ENCODE measurements at places on chromosomes 12 and 14.

DNA sequence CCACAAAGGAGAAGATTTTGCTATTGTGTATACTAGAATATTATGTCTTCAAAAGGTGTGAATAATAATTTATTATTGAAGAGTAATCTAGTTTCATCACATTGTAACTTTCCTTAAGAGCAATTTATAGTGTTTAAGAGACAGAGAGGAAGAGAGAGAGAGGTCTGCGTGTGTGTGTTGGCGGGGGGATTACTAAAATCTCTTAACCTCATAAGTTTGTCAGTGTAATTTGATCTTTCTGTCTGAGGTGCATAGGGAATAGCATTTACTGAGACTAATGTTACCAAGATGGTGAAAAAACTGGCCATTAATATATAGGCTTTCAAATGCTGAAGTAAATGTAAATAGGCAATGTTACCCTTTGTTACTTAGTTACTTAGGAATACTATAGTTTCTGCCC, 48.2 kb upstream of the BTG1 start:
- no peak for DNase-seq

- no peak for DNase-seq
Observed at GRCh38 chr12:22282283-22282682, 52.2 kb downstream of the ST8SIA1 start.

- no peak for DNase-seq
Observed at GRCh38 chr12:128792398-128792797, 31.4 kb downstream of the SLC15A4 start.

- no peak for DNase-seq
Observed at GRCh38 chr12:110543252-110543959, 39.7 kb downstream of the PPTC7 start.

GRCh38 chr14:57352396-57353170, 37.8 kb upstream of the NAA30 start:
- DNase-seq = no peak

GRCh38 chr12:87439990-87440827, 589.0 kb downstream of the C12orf50 start:
- no peak for DNase-seq

- peak; percentile 91 for DNase-seq
Observed at GRCh38 chr14:49598485-49599300, at the start of gene LRR1. Gene LRR1 (plus strand): TSS chr14:49598940. CDS start chr14:49599021, 81 bp downstream.

DNA sequence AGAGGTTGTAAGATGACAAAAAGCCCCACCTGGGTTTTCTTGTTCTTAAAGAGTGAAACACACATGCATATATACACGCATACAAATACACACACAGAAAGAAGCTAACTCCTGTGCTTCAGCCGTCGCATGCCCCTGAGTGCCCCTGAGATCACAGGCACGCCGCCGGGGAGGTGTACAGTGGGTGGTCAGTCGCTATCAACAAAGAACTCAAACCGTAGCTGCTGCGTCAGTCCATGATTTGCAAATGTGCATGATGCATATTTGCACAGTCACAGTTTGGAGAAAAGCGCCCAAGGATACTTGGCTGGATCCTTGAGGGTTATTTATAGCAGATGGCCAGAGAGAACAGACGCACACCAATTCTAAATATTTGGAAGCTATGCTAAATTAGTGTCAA, 206.9 kb downstream of the TMEM132D start:
- no peak for DNase-seq

DNA sequence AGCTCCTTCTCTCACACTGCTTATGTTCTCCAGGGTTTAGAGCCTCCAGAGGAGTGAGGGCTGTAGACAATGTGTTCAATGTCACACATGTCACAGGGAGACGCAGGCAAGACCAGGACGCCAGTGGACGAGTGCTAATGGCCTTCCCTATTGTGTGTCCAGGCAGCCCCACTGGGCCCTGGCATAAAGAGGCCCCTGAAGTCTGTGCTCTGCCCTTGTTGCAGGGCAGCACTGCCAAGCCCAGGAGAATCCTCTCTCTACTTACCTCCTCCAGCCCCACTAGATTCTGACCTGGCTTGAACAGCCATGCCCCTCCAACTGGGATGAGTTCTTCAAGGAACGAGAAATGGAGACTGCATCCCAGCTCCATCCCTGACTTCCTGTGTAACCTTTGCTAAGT, 24.8 kb upstream of the TMEM106C start:
- DNase-seq = no peak

DNA sequence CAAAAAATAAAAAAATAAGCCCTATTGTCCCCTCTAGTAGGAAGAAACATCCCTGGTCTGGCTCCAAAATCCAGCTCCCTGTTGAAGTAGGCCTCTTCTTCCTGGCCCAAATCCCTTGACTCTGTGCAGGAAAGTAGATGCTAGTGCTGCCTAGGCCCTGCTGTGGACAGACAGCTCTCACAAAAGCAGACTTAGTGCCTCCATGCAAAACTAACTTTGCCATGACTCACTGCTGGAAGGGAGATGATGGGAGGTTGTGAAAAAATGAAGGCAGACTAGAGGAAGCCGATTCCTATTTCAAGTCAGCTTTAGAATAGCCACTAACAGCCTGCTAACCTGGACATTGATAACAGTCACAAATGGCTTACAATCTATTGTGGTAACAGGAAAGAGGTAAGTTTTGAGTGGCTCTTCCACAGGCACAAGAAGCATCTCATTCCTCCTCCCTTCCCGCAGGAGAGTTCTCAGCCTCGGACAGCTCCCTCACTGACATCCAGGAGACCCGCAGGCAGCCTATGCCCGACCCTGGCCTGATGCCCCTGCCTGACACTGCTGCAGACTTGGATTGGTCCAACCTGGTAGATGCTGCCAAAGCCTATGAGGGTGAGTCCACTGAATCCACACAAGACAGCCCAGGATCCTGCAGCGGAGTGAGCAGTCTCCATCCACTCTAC, 198.9 kb upstream of the RGS6 start:
- DNase-seq = no peak

DNA sequence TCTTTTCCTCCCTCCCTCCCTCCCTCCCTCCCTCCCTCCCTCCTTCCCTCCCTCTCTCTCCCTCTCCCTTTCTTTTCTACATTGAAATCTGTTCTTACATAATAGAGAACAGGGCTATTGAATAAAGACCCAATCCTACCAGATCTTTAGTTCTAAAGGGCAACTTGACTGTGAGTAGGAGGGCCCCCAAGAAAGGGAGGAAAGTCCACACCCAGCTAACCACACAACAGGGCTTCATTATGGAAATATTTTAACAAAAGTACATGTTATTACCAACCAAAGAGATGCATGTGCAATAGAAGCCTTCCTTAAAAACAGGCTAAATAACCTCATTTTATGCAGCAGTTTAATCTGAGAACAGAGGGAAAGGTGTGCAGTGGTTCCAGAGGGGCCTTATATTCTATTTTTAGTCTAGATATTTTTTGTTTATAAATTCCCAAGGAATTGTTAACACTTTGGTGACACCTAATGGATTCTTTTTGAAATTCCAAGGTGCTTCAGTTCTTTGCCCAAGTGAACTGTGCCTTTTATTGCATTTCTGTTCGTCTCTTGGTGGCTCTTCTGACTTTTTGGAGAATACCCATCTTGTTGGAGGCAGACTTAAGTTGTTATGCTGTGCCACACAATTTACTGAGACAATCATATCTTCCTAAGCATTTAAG, 63.0 kb downstream of the GNS start:
- no peak for DNase-seq

GRCh38 chr14:52399921-52400595, 85.9 kb downstream of the PTGER2 start:
- no peak for DNase-seq

- DNase-seq = no peak
Observed at GRCh38 chr12:66916189-66916588, 237.3 kb upstream of the GRIP1 start.

GRCh38 chr12:103505371-103506236, 9.8 kb upstream of the C12orf42 start:
- DNase-seq = no peak

GRCh38 chr14:101490771-101491170, 70.5 kb upstream of the DIO3 start:
- DNase-seq = no peak

DNA sequence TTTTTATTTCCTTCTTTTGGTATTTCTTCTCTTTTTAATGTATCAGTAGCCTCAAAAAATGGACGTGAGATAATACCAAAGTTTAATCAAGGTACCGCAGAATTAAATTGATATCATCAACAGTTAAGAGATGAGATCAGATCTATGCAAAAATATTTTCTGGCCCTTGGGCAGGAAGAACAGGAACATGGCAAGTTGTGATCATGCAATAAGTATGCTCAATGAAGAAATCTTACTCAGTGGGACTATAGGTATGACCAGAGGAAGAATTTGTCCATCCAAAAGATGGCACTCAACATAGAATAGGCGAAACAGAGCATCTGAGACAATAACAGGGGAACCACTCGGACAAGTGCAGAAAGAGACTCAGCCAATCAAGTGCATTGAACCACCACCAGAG, 914 bp upstream of the GARIN2 start:
- no peak for DNase-seq
